ENCODE measurements at places on chromosomes 5 and 9.

DNA sequence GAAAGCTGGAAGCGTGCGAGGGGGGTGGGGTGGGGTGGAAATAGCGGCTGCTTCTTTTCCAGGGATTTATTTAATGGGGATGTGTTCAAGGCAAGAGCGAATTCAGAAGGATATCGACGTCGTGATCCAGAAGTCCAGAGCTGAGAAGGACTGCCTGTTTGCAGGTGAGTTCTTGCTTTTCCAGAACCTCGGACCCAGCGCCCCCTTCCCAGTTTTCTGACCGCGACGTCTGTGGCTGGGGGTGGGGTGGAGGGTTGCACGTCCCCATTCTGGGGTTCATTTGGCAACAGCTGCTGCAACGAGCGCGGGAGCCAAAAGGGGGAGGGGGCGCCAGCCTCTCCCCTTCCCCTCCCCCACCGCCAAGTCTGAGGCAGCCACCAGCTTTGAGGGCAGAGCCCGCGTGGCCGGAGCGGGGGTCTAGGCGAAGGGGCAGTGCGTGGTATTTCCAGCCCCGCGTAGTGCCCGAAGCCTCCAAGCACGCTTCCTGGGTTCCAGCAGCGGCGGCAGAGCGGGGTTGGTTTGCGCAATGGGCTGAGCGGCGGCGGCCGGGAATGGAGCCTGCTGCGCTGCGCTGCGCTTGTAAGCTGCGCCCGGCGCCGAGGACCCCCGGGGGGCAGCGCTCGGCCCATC lies 701 bp downstream of the PARP8 start:
- no peak for DNase-seq

DNA sequence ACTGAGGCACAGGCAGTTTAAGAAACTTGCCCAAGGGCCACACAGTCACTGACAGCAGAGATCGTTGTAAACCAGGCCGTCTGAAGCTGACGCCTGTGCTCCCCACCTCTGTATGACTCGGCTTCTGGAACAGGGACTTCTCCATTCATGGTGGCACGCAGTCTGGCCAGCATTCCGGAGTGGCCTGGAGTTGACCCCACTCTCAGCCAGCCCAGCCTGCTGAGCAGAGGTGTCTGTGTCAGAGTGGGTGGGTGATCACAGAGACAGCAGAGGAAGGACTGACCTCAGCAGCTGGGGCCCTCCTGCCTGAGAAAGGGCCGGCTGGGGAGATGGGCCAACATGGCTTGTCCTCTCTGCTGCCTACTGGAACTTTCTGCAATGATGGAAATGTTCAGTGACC lies 12.6 kb downstream of the LRSAM1 start:
- no peak for DNase-seq

- no peak for DNase-seq
Observed at GRCh38 chr5:110414360-110414759, 312.1 kb downstream of the TMEM232 start.

- no peak for DNase-seq
Observed at GRCh38 chr5:43225649-43226245, 33.7 kb downstream of the NIM1K start.

DNA sequence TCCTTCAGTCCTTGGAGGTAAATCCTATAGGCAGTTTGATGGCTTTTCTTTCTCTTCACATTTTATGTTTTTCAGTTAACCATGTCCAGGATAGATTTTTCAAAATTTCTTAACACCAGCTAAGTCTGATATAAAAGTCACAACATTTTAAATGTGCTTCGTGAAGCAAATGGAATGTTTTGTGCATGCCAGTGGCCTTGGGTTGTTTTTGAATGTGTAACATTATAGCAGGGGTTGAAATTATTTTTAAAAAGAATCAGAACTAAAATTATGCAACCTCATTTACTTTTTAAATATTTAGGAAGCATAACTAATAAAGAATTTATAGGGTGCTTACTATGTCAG lies 201.1 kb downstream of the ARHGEF28 start:
- no peak for DNase-seq

- DNase-seq, result no peak
Observed at GRCh38 chr5:67222243-67223025, 25.8 kb upstream of the CD180 start.

- DNase-seq, result no peak
Observed at GRCh38 chr5:28779161-28779754, 1740.9 kb upstream of the CDH9 start.

DNA sequence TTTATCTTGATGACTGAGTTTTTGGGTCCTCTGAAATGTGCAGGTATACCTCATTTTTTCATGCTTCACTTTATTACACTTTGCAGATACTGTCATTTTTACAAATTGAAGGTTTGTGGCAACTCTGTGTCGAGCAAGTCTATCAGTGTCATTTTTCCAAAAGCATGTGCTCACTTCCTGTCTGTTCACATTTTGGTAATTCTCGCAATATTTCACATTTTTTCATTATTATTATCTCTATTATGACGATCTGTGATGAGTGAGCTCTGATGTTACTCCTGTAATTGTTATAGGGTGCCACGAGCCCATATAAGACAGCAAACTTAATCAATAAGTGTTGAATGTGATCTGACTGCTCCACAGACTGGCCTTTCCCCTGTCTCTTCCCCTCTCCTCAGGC lies 73.4 kb upstream of the FBXW11 start:
- DNase-seq, result no peak

DNA sequence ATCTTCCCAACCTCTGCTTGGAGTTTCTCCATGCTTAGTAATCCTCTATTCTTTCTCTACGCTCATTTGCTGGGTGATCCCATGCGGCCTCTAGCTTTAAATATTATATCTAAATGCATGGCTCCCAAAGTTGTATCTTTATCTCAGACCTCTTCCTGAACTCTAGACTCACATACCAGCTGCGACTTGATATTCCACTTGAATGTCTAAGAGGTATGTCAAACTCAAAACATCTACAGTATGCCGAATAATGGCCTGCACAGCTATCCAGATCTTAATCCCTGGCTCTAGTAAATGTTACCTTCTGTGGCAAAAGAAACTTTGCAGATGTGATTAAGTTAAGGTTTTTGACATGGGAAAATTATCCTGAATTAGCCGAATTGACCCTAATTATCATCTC lies 179.2 kb downstream of the TTC39B start:
- no peak for DNase-seq

- no peak for DNase-seq
Observed at GRCh38 chr5:1782385-1783215, 17.0 kb downstream of the MRPL36 start.

DNA sequence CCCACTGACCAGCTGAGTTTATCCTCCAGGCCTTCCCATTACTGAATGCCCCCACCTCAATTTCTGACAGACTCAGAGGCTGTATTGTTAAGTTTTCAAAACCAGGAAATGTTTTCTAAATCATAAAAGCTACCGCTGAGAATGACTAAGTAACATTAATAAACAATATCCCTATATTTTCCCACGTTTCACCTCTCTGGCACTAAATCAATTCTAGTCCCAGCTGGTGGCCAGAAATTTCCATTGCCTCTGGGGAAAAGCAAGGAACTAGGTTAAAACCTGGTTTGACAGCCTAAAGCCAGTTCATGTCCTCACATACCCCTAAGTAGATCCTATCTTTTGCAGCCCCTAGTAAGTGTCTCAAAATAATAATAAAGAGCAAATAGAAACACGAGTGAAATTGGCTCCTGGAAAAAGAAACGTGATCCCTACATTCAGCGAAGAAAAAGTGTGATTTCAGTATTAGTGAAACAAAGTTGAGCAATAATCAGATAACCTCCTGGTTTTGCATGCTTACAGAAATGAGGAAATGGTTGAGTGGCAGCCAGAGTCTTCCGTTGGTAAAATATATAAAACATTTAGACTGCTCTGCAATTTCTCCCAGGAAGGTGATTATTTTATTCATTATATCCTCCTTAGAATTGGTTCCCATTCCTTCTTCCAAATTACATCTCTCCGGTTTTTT lies 110.9 kb downstream of the ESM1 start:
- no peak for DNase-seq

DNA sequence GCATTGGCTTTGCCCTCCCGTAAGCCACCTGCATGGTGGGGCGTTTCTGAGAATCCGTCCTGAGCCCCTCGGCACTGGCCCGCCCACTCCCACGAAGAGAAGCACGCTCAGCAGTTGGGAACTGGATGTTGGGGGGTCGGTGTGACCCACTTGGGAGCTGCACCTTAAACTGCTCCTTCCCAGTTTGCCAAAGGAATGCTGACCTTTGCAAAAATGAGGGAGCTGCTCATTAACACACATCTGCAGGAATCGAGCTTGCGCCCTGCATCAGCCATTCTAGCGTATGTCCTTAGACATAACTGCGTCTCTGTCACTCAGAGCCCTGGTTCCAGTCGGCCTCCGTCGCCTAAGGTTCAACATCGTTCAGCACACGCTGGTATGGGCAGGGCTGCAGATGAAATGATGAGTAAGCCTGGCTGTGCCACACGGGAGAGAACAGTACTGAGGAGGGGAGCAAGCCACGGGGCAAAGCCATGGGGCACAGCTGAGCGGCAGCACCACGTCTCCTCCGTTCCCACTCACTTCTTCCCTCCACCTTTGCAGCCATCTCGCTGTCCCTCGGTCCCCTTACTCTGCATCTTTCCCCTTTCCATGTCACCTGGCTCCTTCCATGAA lies 28.8 kb upstream of the NCS1 start:
- DNase-seq, result no peak

- no peak for DNase-seq
Observed at GRCh38 chr5:136020001-136020382, 8.8 kb upstream of the TGFBI start.

- no peak for DNase-seq
Observed at GRCh38 chr5:23823521-23823920, 316.1 kb downstream of the PRDM9 start.

DNA sequence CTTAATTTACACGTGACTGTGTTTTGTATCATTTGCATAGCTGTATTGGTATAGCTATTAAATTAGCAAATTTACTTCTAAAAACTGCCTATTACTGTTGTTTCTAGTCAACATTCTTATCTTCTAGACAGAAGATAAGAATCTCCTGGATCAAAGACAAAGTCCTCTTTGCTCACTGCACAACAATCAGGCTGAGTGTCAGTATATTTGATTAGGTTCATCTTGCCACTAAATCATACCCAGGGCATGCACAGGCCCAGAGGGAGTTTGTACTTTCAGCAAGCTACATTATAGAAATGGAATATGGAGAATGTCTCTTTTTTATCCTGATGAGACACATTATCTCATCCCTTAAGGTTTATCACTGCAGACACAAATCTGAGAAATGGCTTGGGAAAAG lies 579.1 kb downstream of the SLCO4C1 start:
- DNase-seq, result no peak

GRCh38 chr9:18490641-18491370 lies 16.9 kb downstream of the ADAMTSL1 start:
- DNase-seq, result no peak

- no peak for DNase-seq
Observed at GRCh38 chr5:129097498-129098296, 3.1 kb downstream of the ISOC1 start.

DNA sequence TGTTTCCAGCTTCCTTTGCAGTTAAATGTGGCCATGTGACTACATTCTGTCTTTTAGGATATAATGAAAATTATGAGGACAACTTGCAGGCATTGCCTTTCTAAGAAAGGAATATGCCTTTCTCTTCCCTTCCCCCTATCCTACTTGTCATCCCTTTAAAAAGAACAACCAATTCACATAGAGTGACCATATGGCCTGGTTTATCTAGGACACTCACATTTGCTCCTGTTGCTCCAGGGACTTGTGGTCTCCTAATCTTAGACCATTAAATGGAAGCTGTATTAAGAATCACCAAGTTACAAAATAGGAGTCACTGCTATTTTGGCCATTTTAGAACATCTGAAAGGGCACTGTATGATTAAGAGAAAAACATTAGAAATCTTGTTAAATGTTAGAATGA lies 520.3 kb downstream of the DTWD2 start:
- no peak for DNase-seq

GRCh38 chr9:120363697-120364096 lies 216.3 kb downstream of the CDK5RAP2 start:
- no peak for DNase-seq

DNA sequence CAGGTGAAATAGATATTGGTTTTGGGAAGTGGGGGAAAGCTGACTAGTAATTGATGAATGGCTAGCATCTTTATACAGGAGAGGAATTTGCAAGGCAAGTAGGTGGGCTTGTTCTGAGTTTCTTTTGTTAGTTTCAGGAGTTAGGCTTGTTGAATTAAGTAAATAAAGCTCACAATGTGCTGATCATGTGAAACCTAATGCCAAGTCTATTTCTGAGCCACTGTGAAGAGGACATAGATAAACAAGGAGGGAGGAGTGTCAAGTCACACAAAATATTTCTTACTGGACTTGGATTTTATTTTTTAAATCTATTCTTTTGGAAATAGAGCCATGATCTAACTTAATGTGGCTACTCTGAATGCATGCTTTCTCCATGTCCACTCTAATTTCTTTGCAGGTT lies 19.9 kb downstream of the GDA start:
- no peak for DNase-seq

- DNase-seq, result no peak
Observed at GRCh38 chr5:163912046-163912445, 406.6 kb downstream of the MAT2B start.

- no peak for DNase-seq
Observed at GRCh38 chr9:5556101-5556705, 45.9 kb downstream of the PDCD1LG2 start.

DNA sequence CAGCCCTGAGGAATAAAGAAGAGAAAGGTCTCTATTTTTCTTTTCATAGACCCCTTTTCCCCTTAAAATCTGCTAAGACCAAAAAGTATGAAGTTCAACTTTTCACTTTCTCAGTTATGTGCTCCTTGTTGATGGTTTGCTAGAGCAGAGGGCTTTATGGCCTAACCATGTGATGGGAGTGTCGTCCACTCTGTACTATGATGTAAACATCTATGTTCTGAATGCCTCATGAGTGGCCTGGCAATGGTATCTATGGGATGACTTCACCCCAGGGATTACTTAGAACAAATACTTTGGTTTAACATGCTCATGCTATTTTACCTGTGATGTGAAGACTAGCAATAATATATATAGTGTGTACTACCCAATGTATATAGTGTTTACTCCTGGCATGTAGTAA lies 43.7 kb upstream of the MIER3 start:
- DNase-seq, result no peak

DNA sequence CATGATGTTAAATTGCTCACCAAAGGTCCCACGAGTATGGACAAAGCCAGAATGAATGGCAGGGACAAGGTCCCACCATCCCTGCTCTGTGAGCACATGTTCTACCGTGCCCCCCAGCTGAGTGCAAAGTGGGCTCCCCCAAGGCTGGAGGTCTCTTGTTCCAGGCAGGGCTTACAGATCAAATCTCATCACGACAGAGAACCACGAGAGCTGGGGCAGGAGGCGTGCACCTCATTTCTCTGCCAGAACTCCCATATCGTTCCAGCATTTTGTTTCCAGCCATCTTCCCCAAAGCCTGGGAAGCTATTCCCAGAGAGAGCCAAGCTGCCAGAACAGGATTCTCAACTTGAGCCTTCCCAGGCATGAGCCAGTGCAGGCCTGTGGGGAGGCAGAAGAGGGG lies 108.5 kb downstream of the ZNF354C start:
- DNase-seq, result no peak

Measured in activated naive CD4-positive, alpha-beta T cell treated with Interleukin-2 at 50 U/mL for 16 hours (primary cell).